ENCODE measurements at places on chromosomes 1 and 21. TPM values are rescaled to one million over a fixed set of nuclear protein-coding genes. Genes with fewer than 3 reads are reported as not detected.

The DENND2D gene
- 22.0 TPM for polyA plus RNA-seq

The SPRR2F gene
- polyA plus RNA-seq = 0.64 TPM

The C1orf94 gene
- polyA plus RNA-seq = not detected

The IGSF5 gene
- 0.46 TPM for polyA plus RNA-seq

The AGO1 gene
- polyA plus RNA-seq = 19.0 TPM

The TCHHL1 gene
- polyA plus RNA-seq = not detected

The C1orf141 gene
- 1.4 TPM for polyA plus RNA-seq

The GPATCH4 gene
- polyA plus RNA-seq = 30.9 TPM

The GUCA2A gene
- 0.28 TPM for polyA plus RNA-seq

The CDA gene
- 0.61 TPM for polyA plus RNA-seq

The PTAFR gene
- polyA plus RNA-seq = 2.7 TPM

The TAS1R1 gene
- not detected for polyA plus RNA-seq

The LDLRAD1 gene
- polyA plus RNA-seq = 0.67 TPM

The NEXN gene
- polyA plus RNA-seq = 40.6 TPM

DNA sequence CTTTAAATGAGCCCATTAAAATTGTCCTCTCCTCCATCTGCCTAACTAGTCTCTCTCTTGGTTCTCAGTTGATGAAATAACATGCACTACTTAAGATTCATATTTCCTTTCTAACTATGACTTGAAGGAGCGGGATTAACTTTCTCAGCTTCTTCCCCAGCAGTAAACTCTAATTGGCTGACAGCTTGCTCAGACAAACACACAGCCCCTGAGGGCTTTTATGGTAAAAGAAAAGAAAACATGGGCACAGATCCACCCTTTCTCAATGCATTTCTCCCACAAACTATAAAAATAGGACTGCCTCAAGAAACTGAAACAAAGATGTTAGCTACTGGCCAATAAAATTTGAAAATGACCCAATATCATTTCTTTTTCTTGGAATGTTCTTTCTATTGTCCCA is 703.1 kb downstream of the ADGRL2 start:
- no peak for DNase-seq

DNA sequence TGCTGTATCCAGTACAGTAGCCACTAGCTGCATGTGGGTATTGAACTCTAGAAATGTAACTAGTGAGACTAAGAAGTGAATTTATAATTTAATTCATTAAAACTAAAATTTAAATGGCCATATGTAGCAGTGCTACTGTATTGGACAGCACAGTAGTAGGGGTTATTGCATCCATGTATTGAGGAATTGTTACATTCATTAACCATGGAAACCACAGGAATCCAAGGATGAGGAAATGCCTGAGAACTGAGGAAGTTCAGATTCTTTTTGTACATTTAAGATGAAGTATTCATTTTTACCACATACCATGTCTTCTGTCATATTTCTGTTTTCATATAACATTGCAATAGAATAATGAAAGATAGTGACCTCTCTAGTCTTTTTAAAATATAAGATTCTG is 2.6 kb downstream of the MTF2 start:
- DNase-seq = peak; percentile 23

DNA sequence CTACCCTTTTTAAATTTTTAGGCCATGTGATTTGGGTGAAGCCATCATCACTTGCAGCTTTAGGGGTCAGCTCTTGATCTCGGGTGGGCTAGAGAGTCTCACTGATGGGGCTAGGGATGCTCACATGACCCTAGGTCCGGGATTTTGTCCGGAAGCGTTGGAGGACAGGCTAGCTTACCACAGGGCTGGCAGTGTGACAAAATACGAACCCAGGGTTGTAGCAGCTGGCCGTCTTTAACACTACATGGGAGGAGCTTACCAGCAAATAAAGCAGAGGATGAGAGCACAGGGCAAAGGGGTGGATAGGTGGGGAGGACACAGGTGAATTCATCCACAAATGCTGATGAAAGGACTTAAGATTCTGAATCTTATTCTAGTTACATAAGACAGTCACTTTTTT is 21.9 kb downstream of the GPR161 start:
- no peak for DNase-seq

GRCh38 chr1:178224358-178224757 is 130.5 kb downstream of the RASAL2 start:
- DNase-seq = no peak

- DNase-seq = peak; percentile 20
Measured at GRCh38 chr1:242523719-242524570, 552 bp downstream of the PLD5 start.

GRCh38 chr1:38586993-38587646 is 272.5 kb downstream of the RRAGC start:
- DNase-seq = no peak

GRCh38 chr1:225462429-225462713 is 34.5 kb upstream of the LBR start:
- DNase-seq = no peak

DNA sequence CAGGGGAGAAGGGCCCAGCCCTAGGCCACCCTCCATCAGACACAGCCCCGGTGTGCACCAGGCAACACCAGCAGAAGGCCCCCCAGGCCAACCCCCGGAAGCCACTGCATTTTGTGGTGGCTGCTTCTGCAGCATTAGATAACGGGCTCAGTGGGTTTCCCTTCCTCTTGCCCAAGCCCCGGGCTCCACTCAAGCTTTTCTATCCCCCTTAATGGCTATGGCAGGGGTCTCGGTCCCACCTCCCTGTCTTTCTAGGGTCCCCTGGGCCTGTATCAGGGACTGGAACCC is 18.9 kb downstream of the C1orf174 start:
- DNase-seq = no peak

GRCh38 chr1:119632103-119632490 is 16.0 kb downstream of the ZNF697 start:
- DNase-seq = no peak

- DNase-seq = no peak
Measured at GRCh38 chr1:32811917-32812316, 5.2 kb downstream of the YARS1 start.

DNA sequence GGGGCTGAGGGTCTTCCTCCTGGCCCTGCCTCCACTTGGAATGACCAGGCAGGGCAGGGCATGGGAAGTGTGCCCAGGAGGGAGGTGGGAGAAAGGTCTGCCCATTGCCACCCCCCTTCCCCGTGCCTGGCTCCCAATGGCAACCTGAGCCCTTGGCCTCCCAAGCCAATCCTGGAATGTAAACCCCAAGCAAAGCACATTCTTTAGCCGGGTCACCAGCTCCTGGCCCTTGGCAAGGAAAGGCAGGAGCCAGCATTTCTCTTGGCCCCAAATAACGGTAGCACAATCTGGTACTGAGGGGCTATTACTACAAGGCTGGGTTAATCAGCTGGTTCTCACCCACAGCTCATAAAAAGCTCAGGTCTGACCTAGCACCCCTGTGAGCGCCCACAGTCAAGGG is 6.9 kb upstream of the NUAK2 start:
- DNase-seq = no peak

- no peak for DNase-seq
Measured at GRCh38 chr1:182348961-182349747, 42.4 kb downstream of the GLUL start.

DNA sequence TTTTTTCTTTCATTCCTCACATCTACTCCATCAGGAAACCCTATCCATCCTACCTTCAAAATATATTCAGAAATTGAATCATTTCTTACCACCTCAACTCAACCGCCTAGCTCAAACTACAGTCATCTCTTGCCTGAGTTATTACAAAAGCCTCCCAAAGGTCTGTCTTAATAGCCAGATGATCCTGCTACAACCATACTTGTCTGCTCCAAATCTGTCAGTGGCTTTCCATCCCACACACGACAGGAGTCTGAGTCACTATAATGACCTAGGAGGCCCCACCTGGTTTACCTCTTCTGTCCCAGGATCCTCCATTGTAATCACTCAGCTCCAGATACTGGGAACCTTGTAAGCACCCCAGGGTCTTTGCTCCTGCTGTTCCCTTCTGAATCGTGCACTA is 37.1 kb upstream of the IL12RB2 start:
- no peak for DNase-seq

DNA sequence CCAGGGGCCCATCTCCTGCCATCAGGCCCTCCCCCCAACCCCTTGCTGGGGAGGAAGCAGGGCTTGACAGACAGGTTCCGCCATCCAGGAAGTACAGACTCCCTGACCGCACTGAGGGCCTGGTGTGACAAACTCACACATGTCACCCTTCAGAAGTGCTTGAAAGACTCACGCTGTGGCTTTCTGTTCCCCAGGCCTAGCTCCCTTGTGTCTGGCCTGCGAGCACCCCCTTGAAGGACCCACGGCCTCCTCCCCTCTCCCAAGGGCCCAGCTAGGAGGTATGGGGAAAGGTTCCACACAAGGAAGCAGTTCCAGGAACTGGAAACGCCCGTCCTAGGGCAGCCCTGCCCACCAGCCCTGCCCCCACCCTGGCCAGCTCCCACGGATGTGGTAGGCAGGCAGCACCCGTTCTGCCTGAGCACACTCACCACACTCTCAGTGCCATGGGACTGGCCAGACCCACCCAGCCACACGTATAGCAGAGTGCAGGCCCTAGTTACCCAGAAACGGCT is 26.7 kb downstream of the SLC2A1 start:
- DNase-seq = no peak

DNA sequence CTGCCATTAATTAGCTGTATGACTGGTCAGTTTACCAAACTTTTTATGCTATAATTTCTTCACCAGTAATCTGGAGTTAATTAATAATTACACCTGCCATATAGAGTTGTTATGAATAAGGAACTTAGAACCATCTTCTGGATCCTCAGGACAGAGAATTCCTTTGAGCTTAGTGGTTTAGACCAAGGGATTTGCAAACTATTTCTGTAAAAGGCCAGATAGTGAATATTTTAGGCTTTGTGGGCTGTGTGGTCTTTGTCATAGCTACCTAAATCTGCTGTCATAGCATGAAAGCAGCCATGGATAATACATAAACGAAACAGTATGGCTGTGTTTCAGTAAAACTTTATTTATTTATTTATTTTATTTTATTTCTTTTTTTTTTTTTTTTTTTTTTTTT is 9.0 kb downstream of the TIMM17A start:
- no peak for DNase-seq

DNA sequence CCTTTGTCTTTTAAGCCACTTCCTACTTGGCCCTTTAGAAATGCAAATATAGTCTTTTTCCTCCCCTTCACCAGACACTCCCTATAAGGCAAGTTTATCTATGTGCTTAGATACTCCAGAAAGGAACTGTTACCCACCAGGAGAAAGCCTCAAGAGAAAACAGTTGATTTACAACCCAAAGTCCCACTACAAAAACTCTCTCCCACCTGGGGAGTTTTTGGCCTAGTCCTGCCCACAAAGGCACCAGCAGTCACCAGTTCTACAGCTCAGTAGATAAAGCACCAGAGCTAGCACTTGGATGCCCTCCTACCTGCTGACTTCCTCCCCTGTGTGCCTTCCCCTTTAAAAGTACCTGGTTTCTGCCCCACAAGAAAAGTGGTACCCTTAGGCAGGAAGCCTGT is 27.7 kb upstream of the HAO2 start:
- DNase-seq = no peak

- peak; percentile 66 for DNase-seq
Measured at GRCh38 chr1:212498283-212499040, 65.7 kb downstream of the NENF start.

DNA sequence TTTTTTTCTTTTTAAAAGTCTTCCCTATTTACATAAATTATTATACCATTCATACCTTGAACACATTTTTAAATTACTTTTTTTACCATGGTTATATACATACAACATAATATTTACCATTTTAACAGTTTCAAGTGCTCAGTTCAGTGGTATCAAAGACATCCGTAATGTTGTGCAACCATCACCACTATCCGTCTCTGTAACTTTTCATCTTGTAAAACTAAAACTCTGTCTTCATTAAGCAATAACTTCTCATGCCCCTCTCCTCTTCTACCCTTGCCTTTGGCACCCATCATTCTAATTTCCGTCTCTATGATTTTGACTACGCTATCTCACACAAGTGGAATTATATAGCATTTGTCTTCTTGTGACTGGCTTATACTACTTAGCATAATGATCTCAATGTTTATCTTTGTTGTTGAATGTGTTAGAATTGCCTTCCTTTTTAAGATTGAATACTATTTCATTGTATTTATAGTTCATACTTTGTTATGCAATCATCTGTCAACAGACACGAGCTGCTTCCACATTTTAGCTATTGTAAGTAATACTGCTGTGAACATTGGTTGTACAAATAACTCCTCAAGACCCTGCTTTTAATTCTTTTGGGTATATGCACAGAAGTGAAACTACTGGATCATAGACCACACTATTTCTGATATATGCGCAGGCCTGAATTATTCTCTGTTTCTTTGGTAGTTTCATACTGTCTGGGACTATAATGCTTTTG is 689.5 kb upstream of the NCAM2 start:
- no peak for DNase-seq

GRCh38 chr1:241163363-241163762 is 193.6 kb downstream of the RGS7 start:
- no peak for DNase-seq

DNA sequence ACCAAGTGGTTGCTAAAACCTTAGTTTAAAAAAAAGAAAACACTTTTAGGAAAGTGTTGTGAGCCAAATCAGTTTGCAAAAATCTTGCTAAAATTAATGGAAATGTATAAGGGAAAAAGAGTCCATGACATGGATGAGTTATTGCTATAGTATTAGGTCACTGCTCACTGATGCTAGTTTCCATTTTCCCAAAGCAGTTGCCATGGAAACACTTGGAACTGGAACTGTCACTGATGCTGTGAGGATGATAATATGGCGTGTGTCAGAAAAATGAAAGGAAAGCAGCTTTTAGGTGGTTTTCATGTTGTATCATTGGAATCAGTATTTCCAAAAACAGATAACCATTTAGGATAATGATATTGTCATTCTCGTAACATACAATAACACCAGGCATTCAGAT is 104.4 kb downstream of the PHTF1 start:
- DNase-seq = no peak

DNA sequence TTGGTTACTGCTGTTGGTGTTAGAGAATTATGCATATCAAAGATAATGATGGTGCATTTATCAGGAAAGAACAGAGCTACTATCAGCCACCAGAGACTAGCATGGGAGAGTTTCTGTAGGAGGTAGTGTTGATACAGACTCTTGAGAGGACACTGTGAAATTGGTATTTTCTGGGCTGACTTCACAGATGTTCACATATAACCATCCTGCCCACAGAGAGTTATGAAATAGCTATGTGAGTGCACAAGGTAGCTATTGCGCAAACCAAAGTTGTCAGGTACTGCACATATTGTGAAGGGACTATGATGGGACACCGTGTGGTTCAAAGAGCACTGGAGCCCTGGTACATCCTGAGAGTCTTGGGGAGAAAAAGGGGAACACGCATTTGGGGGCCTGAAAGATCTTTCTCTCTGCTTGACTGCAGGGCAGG is 1.4 kb upstream of the TLCD4 start:
- DNase-seq = no peak

DNA sequence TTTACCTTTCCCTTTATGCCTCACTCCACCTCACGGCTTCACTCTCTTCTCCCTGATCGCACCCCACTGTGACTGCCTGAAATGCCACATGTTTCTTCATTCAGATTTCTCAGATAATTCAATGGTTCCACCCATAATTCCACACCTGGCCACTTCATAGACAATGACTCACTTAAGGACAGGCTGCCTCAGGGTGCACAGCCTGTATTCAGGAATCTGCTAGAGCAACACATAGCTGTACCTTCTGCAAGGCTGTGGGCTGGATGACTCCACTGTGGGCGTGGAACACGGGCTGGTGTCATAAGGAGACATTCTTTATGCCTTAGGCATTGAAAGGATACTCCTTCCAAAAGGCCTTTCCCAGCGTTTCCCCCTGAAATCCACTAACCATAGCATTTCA is 36.1 kb downstream of the L1TD1 start:
- DNase-seq = no peak
